ENCODE measurements at places on chromosomes 12 and 14.

DNA sequence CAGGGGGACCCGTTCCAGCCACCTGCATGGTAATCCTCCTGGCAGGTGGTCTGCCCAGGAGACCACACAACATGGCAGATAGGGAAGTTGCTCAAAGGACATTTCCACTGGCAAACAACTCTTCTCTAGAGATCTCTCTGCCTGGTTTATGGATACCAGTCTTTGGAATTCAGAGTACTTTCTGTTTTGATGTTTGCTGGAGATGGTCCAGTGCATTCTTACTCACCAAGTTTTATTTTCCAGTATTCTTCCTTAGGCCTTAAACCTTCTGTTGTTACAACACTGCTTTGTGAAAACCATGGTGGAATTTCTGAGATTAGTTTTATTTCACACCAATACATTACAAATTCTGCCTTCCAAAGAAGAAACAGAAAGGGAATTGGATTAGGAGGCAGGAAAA is 428.3 kb downstream of the FUT8 start:
- DNase-seq: no peak

- DNase-seq: no peak
These were observed 1.3 kb downstream of the FBXO33 start for GRCh38 chr14:39430762-39431415.

DNA sequence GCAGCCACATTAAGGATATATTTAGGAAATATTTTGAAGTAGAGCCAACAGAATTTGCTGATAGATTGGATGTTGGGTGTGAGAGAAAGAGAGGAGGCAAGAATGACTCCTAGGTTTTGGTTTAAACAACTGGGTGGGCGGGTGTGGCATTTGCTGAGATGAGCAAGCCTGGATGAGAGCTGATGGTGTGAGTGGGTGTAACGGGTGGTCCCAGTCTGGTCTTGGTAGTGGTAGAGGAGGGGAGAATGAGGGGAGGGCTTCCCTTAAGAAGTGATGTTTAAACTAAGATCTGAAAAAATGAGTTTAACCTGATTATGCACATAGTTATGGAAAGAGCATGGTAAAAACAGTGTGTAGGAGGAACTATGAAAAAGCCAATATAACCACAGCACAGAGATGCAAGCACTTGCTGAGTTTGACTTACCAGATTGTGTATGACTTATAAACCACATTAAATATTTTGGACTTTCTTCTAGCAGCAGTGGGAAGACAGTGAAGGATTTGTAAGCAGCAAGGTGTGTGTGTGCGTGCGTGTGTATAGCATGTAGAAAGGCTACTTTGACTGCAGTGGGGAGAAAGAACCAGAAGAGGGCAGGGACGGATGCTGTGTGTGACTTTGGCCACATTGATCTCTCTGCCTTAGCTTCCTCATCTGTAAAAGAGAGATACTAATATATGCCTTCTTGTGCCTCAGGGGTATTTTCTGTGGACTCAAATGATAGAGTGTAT is 139.7 kb downstream of the PRIMA1 start:
- no peak for DNase-seq

DNA sequence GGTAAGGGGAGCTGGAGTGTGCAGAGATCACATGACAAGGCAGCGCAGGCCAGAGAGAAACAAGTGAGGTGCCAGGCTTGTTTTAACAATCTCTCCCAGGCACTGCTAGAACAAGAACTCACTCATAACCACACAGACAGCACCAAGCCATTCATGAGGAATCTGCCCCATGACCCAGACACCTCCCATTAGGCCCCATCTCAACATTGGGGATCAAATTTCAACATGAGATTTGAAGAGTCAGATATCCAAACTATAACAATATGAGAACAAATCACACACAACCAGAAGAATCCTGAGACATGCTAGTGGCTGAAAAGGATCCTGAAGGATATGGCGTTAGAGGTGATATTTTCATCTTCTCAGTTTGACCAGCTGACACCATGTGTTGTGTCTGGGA is 21.9 kb downstream of the OR6J1 start:
- no peak for DNase-seq

DNA sequence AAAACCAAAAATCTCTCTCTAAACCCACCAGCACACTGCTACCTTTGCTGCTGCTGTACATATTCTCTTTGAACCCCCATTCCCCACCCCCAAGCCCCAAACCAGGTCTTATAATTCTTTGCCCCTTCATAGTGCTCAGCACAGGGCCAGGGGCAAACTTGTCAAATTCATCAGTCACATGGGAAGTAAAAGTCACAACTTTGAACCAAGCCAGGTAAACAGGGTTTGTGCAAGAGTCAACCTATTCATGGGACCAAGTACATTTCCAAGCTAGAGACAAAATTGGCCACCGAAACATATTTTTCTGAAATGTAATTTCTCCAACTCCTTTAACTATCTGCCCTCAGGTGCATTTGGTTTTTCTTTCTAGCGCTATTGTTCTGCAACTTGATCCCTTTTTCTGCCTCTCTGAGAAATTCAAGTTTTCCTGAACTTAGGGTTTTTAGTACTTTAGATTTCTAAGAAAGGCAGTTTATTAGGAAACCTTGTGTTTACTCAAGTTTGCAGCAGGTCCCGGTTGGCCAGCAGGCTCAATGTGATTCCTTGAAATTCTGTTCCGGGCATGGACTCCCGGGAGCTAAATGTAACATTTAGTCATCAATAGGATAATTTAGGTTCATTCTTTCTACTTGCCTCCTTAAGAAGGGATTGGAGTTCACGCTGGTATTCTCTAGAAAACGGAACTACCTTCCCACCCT is 230.5 kb downstream of the EFCAB11 start:
- no peak for DNase-seq

DNA sequence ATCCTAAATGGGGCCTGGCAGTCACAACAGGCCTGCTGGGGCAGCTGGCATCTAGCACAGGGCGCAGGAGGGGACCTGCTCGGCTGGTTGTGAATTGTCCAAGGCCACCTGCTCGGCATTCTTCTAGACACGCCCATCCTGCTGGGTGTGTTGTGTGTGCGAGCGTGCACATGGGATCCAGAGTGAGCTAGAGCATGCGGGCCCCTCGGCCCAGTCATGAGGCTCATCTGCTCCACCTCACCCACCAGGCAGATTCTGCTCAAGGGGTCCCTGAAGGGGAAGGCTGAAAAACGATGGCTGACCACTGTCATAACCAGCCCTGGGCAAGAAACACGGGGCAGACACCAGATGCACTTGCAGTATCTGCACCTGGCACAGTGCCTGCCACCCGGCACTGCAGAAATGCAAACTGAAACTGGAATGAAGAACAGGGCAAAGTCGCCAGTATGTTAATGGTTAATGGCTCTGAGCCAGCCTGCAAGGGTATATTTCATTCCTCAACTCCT is 31.8 kb downstream of the MAX start:
- no peak for DNase-seq

GRCh38 chr12:2651068-2651965 is 143.5 kb upstream of the FKBP4 start:
- DNase-seq: no peak

DNA sequence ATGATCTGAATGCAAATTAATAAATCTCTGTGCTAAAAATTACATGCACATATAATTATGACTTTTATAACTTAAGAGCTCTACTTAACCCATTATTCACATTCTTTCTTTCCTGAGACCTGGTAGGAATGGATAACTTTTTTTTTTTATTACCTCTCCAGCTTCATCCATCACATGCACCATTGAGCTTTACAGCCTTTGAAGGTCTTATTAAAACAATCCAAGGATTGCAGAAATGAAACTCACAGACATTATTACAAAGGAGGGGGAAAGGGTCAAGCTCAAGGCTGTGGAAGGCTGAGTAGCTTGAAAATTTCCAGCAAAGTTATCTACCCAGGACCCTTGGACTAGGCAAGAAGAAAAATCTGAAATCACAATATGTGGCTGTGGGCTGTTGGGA is 202.5 kb upstream of the GRIP1 start:
- DNase-seq: no peak

DNA sequence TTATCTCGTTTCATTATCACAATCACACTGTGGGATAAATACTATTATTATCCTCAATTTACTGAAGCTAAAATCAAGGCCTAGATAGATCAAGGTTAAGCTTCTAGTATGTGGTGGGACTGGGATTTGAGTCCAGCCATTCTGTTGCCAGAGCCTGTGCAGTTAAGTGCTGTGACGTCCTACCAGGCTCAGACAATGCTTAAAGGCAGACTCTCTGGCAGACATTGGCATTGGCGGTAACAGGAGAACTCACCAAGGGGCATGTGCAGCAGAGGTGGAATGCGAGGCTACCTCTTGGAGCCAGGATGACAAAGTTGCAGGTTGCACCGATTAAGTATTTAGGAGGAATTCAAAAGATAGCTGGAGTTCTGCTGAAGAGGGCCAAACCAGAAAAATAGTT is 155.6 kb upstream of the IFNG-AS1 start:
- no peak for DNase-seq

- DNase-seq: no peak
These were observed 569 bp upstream of the ARHGEF40 start for GRCh38 chr14:21069388-21070082.

GRCh38 chr14:53183056-53183455 is 29.9 kb upstream of the DDHD1 start:
- DNase-seq: no peak

GRCh38 chr12:65287426-65287825 is 8.9 kb downstream of the MSRB3 start:
- no peak for DNase-seq

DNA sequence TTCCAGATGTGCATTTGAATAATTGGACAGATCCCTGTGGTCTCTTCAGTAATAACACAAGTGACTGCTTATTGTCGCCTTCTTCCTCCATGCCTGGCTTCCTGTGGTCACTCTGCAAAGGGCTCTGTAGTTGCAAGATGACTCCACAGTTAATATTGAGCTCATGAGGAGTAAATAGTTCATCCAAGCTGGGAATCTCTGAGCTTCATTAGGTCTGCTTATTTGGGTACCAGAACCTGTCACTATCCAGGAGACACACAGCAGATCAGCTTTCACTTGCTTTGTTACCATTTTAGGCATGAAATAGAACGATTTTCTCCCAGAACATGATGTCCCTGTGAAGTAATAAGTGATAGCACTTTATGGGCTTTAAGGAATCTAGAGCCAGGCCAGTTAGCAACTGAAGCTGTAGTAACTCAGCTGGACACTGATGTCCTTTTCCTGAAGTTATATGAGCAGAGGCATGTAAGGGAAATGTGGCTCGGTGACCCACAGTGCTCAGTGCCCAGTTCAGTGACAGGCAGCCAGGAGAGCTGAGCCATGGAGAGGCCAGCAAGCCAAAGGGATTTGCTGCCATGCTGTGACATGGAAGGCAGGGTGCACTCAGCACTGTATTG is 50.1 kb downstream of the CRADD start:
- DNase-seq: no peak

- DNase-seq: no peak
These were observed 20.3 kb upstream of the PPP2R5E start for GRCh38 chr14:63563370-63564026.

DNA sequence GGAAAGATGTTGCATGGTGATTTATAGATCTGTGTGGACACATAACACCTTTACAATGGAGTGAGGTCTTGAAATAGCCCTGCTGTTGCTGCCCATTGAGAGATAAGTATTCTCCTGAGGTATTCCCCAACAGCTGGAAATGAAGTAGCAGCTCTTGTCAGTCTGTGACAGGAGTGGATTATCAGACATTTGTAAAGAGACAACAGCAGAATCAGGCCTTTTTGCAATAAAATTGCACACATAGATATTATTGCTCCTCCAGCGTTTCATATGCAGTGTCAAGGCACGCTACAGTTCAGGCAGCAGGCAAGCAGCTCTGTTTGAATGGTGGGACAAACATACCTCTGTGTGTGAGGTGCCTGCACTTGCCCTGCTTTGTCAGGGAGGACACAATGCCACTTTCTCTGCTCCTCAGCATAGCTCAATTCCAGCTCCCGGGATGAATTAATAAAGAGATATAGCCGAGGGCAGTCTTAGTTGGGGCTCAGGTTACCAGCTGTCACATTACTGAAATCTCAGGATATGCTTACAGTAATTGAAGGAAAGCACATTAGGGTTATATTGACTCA is 49.4 kb downstream of the BICD1 start:
- no peak for DNase-seq

All from stimulated activated CD4-positive, alpha-beta T cell treated with anti-CD3 and anti-CD28 coated beads, Interleukin-1b, Interleukin-23, amount 100 ng/mL, for 24 hours (primary cell).